Activated CD8-positive, alpha-beta T cell treated with anti-CD3 and anti-CD28 coated beads for 36 hours (primary cell): ENCODE measurements at places on chromosomes 2 and 18.
A peak's percentile ranks its signal among the peaks of the same experiment; 100 is the strongest.

DNA sequence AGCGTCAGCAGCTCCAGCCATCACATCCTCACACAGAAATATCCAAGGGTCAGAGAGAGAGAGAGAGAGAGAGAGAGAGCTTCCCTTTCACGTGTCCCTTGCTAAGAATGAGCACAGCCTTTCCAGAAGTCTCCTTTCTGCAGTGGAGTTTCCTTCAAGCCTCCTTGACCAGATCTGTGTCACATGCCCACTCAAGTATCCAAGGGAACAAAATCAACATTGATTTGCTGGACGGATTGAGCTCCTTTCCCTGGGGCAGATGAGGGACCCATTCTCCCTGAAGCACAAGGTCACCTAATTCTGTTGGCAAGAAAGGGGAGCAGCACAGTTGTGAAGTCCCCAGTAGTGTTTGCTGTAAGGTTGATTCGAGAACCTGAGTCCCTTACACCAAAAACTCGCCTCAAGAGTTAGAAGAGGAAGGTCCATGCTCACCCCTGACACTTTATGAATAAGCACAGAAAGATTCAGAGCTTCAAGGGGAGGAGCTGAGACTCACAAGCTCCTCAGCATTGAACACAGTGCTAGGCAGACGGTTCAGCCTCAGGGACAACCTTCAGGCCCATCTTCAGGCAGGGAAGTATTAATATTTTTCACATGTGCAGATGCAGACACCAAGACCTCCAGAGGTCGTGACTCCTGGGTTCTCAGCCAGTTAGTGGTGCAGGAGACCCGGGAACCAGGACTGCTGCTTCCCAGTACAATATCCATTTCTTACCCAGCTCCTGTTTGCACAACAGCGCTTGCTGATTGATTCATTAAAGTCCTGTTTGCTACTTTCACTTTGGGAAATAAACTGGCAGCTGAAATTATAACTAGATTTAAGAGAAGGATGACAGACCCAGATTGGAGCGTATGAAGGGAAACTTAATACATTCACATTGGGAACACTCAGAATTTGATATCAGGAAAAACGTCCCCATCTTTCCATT, 38.2 kb upstream of the MARCO start:
- DNase-seq: no peak

- DNase-seq: no peak
These were observed 100.3 kb downstream of the DPP10 start for GRCh38 chr2:114542695-114543094.

GRCh38 chr18:80194874-80195570, 52.3 kb downstream of the PARD6G start:
- DNase-seq: peak; percentile 34

DNA sequence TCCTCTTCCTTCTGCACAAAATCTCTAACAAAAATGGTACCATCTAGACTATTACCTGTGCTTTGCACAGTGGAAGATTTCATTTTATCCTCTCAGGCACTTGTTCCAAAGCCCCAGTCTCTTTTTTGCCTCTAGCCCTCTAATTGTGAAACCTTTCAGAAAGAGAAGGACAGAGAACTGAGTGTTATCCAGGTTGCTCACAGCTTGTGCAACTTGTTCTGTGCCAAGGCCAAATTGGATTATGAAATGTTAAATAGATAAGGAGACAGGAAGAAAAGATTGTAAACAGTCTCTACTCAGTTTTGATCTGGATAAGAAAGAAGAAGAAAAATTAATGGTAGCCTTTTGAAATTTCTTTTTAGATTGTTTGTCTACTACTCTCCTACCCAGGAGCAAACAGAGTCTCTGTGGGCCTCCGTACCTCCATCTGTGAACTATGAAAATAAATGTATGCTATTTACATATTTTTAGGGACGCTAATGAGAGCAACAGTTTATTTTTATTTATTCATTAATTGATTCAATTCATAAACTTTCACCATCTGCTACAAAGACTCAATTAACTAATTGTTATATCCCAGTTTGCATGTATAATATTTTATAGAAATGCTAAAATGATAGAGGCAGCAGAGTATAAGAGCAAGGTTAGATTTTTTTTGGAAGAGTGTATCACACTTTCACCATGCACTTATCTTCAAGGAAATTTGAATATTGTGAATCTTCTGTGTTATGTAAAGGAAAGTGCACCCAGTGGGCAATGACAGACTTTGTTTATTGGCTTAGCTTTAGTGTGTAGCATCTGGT, 339.0 kb upstream of the ETAA1 start:
- no peak for DNase-seq

DNA sequence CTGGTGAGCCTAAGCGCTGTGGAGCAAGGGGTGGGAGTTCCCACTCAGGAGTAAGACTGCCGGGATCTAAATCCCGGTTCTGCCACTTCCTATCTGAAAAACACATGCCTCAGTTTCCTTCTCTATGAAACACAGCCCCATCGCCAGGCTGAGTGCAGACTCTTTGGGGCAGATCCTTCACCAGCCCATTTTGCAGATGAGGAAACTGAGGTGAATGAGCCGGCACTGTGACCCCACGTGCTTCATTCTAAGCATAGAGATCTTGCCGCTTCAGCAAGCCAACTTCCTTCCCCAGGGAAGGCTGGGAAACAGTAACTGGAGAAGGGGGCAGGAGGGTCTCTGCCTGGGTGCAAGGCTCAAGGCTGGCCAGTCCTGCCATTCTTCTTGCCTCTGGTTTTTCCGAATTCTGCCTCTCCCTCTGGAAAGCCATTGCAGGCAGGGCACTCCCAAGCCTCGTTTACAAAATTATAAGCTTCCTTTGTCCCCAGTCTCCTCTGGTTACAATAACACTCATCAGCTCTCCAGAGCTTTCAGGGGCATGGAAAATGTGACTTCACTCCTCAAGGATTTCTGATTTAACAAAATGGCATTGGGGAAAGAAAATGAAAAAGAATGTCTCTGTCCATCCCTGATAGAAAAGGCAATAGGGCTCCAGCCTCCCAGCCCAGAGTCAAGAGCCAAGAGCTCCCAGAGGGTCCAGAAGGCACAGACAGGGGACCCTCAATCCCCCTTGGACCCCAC, 249.2 kb downstream of the TNS1 start:
- DNase-seq: no peak

- DNase-seq: peak; percentile 93
These were observed at the start of gene TTC39C for GRCh38 chr18:24014062-24014985. Gene TTC39C, plus strand, starts transcription at chr18:24014754. Its CDS starts 118 bp downstream, at chr18:24014872.

DNA sequence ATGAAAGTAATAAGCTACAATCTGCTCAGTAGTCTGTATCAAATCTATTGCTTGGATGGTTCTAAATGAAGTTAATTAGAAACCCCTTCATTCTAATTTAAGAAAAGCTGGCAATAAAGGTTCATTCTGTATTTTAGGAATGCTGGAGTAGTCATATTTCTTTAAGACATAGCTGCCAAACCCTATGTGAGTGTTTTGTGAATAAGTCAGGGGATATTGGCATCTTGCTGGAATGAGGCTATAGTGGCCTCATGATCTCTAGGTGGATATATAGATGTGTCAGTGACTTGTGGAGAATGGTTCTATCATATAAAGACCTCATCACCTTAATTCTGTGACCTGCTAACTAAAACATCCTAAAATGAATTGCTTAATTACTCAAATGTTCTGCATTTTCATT, 196.3 kb downstream of the PDE1A start:
- no peak for DNase-seq

- no peak for DNase-seq
These were observed 6.4 kb upstream of the PIK3C3 start for GRCh38 chr18:41948544-41949110.

- no peak for DNase-seq
These were observed 153.3 kb upstream of the KYNU start for GRCh38 chr2:142724186-142724585.

DNA sequence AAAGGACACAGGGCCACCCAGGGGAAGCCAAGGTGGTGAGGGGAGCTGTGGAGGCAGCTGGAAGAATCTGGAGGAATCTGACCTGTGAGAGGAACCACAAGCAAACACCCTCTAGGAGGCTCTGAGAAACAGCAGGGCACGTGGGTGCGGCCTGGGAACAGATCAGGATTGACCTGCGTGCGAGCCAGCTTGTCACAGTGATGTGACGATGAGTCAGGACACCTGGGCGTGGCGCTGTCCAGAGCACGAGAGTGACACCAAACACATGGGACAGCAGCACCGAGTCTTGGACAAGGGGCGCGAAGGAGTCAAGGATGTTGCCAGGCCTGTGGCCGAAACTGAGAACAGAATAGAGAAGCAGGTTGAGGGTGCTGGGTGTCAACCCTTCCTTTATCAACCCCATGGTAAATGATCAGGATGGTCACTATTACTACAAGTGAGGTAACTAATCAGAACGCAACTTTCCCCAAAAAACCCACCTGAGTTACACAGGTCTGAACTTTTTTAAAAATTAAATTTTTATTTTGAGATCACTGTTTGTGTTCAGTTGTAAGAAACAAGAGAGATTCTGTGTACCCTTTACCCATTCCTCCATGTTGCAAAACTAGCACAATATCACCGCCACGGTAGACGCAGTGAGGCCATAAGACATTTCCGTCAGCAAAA, 637 bp upstream of the SFT2D3 start:
- DNase-seq: peak; percentile 42

DNA sequence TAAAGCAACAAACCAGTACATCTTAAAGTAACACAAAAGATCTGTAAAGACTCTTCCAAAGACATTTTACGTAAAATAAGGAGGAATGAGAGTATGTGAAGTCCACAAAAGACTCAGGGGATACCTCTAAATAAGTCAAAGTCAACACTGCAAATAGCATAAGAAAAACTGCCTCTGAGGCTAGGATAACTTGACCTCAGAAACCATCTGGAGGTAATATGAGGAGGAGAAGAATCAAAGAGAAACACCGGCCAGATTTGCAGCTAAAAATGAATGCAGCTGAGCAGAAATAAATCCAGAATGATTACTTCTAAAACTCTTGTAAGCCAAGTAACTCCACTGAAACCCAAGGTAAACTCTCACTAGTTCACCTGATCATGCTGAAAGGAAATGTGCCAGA, 52.2 kb upstream of the ERMN start:
- DNase-seq: no peak

- DNase-seq: no peak
These were observed 143.4 kb downstream of the EML6 start for GRCh38 chr2:54866868-54867267.

DNA sequence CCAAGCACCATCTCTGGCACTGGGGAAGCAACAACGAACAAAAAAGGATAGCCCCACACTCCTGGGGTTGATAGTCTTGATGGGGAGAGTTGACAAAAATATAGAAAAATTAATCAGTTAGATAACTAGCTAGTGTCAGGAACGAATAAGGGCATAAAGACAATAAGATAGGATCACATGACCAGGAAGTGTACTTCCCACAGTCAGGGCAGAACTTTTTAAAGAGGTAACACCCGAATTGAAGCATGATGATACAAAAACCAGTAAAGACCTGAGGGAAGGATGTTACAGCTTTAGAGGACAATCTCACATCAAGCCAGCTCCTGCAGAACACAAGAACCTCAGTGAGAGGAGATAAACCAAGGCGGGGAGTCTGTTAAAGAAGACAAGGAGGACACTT, 295.4 kb upstream of the CRIM1 start:
- DNase-seq: no peak

DNA sequence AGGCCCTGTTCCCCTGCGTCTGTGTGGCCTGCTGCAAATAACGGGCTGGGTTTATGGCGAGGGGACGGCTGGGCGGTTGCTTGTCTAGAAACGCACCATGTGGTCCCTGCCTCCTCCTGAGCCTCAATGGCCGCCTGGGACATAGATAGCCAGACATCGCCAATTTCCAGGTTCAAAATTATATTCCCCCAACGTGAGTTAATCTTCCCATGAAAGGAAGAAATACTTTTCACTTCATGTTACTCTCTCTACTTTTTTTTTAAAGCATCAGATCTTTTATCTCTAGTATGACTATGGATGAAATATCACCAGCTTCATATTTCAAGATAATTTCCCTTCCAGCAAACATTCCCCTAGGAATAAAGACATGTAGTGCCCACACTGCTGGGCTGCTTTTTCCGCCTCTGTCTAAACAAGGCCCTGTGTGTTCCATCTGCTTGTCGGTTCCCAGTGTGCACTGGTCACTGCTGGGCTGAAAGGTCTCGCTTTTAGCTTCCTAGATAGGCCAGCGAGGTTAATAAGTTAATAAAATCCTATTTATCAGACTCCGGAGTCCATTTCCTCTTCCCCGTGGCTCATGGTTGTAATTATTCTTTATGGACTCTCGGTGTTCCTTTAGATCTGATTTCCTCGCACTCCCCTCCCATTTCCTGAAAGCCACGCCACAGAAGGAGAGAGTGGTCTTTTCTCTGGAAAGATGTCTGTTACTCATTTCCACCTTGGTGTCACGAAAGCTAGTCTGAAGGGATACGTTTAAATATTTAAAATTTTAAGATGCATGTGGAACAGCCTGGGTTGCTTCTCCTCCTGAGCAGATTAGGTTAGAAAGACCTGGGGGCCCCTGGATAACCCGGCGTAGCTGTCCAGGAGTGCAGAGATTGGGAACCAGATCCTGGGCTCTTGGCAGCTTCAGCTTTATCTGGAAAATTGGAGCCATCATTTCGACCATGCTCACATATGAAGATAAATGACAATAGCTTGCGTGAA, 196.6 kb upstream of the COPS8 start:
- DNase-seq: no peak

DNA sequence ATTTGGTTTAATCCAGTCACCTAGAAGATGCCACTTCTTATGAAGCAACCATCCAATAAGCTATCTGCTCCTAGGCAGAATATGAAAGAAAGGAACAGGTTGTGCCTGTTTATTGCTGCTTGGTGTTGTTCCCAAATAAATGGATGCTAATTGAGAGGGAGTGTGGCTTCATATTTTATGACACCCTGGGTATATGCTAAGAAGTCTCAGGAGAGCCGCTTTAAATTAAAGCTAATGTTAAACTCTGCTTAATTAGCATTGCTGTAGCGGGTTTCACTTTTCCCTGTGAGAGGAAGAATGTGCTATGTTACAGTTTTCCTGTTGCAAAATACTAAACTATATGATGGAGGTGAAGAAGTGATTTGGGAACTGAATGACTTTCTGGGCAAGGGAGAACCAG, 48.7 kb upstream of the TANK start:
- DNase-seq: no peak

DNA sequence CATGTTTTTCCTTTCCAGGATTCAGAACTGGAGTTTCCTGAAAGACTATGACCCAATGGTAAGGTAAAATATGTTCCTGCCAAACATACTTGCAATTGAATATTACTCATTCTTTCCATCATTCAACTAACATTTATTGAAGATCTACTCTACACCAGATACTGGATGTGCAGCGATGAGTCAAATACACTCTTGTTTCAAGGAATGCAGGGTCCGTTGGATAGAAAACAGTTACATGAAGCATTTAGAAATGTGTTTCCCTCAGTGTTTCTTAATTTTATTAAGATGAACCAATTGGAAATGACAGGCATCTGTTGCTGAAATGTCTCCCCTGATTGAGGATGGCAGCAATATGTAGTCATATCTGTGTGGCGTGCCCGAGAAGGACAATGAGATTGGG, 14.8 kb upstream of the SLC66A3 start:
- no peak for DNase-seq
